Activated T-cell treated with anti-CD3 and anti-CD28 coated beads for 24 hours (primary cell): ENCODE measurements at places on chromosomes 12 and 14.

DNA sequence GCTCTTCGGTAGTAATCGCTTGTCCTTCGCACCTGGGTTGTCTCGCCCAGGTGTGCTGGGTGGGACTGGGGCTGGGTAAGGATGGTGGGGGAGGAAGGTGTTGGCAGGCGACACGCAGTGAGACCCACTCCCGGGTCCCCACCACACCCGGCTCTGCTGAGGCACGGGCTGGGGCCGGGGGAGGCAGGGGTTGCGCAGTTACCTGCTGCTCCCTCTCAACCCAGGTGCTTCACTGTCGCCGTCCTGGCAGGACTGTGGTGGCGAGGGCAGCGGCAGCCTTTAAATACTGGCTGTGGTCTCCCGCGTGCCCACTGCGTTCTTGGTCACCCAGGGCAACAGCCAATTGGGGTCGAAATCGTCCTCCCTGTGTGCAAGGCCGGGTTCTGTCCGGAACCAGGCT is at the start of gene CCER1:
Gene CCER1, minus strand, starts transcription at position 256 of the 400 bp plus-strand sequence. CDS start 434 bp downstream, outside the sequence.
- no peak for DNase-seq

- DNase-seq = no peak
Measured at GRCh38 chr14:32428875-32429274, 99.8 kb downstream of the AKAP6 start.

- no peak for DNase-seq
Measured at GRCh38 chr14:24264298-24264697, 1.3 kb upstream of the TGM1 start.

DNA sequence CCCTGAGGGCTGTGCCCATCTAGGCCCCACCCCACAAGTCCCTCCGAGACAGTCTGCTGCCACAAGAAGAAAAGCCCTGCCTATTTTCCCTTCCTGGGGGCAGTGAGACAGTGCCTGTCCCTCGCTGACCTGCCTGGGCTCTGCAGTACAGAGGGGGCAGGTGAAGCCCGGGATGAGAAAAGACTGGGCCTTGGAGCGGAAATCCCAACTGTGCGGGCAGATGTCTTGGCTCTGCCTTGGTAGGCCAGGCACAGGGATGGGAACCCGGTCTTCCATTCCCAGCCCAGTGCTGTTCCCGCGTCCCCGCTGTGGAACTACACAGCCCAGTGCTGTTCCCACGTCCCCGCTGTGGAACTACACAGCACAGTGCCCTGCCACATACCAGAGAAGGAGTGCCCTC is 12.8 kb upstream of the NXPH4 start:
- no peak for DNase-seq

DNA sequence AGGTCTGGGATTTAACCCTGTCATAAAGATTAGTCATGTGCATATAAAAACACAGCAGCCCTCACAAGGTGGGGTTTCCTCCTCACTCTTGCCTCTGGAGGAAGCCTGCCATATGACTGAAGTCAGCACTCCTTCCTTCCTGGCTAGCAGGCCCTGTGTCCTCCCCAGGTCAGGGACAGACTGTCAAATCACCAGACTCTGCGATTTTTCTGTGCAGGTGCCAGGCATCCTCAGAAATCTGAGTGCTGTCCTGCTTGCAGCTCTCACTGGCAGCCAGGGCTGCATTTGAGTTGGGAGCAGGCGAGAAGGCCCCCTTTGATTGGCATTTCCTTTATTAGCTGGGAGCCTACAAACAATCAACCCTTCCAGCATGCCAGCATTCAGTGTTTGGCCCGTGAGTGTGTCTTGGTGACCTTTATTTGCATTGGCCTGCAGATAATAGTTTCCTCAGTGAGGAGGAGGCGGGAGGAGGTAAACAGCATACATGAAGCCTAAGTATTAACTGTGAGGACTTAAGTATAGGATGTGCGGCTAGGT is 183.8 kb upstream of the ARHGAP5 start:
- no peak for DNase-seq

GRCh38 chr14:32480337-32480736 is 151.2 kb downstream of the AKAP6 start:
- no peak for DNase-seq

DNA sequence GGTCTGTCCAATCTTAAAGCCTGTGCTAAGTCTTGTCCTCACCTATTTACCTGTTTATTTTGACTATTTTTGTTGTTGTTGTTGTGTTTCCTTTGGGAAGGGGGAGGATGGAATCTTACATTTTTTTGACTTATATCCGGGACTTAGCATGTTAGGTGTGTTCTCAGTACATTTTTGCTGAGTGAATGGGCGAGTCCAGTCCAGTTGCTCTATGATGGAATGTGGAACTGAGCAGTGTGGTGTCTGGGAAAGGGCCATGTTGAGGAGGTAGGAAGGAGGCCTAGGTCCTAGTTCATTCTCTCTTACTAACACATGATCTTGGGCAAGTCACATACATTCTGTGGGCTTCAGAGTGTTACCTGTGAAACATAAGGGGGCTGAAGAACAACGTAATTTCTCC is 80.9 kb upstream of the SLC38A2 start:
- no peak for DNase-seq

- DNase-seq = no peak
Measured at GRCh38 chr12:50569321-50569720, 64.5 kb downstream of the DIP2B start.

GRCh38 chr14:77180726-77181602 is 634 bp upstream of the TMEM63C start:
- no peak for DNase-seq

- DNase-seq = no peak
Measured at GRCh38 chr12:52005218-52005902, 1.4 kb upstream of the TAMALIN start.
